ENCODE measurements at places on chromosomes 11 and 22. TPM values are rescaled to one million over a fixed set of nuclear protein-coding genes. Genes with fewer than 3 reads are reported as not detected.

DNA sequence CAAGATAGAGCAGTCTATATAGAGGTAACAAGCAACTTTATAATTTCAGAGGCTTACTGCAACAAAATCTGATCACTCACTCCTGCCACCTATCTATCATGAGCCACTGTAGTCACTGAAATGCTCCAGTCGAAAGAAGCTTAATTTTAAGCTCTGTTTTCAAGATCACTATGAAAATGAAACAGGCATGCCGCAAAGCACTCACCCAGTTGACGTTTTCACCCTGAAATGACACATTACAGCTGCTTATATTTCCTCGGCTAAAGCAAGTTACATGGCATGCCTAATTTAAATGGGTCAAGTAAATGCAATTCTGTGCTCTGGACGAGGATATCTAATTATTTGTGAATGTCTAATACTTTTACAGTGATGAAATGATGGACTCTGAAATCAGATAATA is 616.3 kb downstream of the FAM181B start:
- H3K4me1 ChIP-seq: peaks cover 4% of the 10 kb centered on the region
- no peaks in the 10 kb centered on the region for H3K27me3 ChIP-seq
- H3K27ac ChIP-seq: no peak overlapping the region

GRCh38 chr11:132475026-132475425 is 1057.3 kb downstream of the OPCML start:
- no peaks in the 10 kb centered on the region for H3K4me1 ChIP-seq
- no peaks in the 10 kb centered on the region for H3K27me3 ChIP-seq
- DNase-seq: no peak

Gene MAPK12
- total RNA-seq: 33.4 TPM

- H3K4me3 ChIP-seq: no peak overlapping the region
- no peak for DNase-seq
- no peaks in the 10 kb centered on the region for H3K4me1 ChIP-seq
- H3K27ac ChIP-seq: no peak overlapping the region
- H3K36me3 ChIP-seq: peaks cover 3% of the 10 kb centered on the region
- H3K27me3 ChIP-seq: peaks cover 1% of the 10 kb centered on the region
These were observed 62.0 kb downstream of the FDX1 start for GRCh38 chr11:110491577-110492320.

GRCh38 chr11:58573451-58574104 is 2.1 kb downstream of the LPXN start:
- no peak overlapping the region for H3K4me3 ChIP-seq
- no peak for DNase-seq
- H3K27ac ChIP-seq: no peak overlapping the region
- peaks cover 10% of the 10 kb centered on the region for H3K27me3 ChIP-seq
- peaks cover 15% of the 10 kb centered on the region for H3K4me1 ChIP-seq
- H3K36me3 ChIP-seq: peaks cover 9% of the 10 kb centered on the region

DNA sequence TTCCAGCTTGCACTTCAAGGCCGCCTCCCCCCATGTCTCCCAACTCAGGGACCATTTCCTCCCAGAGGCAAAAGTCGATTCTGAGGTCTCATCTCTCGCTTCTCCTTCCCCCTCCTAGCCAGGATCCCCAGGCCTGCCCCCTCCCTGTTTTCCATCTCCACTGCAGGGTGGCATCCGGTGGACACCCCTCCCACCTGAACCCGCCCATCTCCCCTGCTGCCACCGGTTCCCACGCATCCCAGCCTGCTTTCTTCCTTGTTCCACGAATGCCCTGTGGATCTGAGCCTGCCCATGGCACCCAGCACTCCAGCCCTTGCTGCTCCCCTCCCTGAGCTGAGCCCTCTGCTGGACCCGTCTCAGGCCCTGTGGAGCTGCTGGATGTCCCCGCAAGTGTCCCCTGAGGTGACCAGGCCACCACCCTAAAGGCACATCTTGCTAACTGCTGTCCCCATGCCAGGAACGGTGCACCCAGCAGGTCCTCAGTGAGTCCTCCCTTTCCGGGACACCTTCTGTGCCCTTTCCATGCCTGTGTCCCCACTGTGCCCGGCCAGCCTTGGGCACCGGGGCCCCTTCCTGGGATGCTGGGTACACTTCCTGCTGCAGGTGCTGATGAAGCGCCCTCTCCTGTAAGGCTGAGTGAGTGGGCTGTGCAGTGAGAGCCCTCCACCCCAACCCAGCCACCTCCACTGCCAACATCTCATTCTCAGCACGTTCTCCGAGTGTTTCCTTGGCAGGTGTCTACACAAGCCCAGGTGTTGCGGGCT is 936 bp downstream of the IL17REL start:
- peaks cover 17% of the 10 kb centered on the region for H3K27me3 ChIP-seq
- no peak overlapping the region for H3K27ac ChIP-seq
- peaks cover 3% of the 10 kb centered on the region for H3K4me1 ChIP-seq
- DNase-seq: peak; percentile 4

DNA sequence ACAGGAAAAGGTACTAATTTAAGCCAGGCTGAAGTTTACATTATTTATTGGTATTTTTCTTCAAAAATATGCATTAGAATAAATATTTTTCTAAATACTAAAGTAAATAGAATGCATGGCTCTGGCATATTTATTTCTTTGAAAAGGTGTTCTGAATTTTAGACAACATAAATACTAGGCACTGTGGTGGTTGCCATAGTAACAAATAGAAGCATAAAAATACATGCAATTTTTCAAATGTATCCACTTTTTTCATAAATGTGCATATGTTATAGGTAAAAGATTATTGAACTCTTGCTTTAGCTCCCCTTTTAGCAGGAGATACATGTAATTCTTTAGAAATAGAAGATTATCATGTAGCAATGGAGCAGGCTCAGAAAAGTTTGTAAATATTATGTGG is 18.4 kb downstream of the DCDC1 start:
- H3K4me3 ChIP-seq: no peak overlapping the region
- no peak for DNase-seq
- H3K27ac ChIP-seq: no peak overlapping the region
- no peaks in the 10 kb centered on the region for H3K27me3 ChIP-seq
- H3K36me3 ChIP-seq: no peaks in the 10 kb centered on the region

Gene MUC2
- total RNA-seq: not detected

Gene PTPMT1
- total RNA-seq: 34.9 TPM

Gene TMEM191B
- total RNA-seq: 1.3 TPM

- H3K27me3 ChIP-seq: no peaks in the 10 kb centered on the region
- no peaks in the 10 kb centered on the region for H3K4me1 ChIP-seq
- H3K4me3 ChIP-seq: no peak overlapping the region
- H3K36me3 ChIP-seq: no peaks in the 10 kb centered on the region
- peak; percentile 52 for DNase-seq
- H3K27ac ChIP-seq: no peak overlapping the region
These were observed 21.9 kb upstream of the POLD3 start for GRCh38 chr11:74570266-74571061.

DNA sequence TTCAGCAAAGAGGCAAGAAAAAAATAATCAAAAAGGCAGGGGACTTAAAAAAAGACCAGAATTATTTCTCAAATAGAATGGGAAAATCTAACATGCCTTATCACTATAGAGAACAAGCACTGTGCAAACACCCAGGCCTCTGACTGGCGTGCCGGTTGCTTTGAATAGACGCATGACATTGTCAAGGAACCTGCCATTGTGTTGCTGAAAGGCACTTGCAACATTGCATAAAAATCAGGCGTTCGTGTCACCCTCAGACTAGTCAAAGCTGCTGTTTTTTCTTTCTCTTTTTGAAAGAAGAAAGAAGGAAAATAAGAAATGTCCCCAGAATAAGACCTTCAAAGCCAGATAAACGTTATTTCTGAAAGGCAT is 549.3 kb upstream of the CADM1 start:
- peaks cover 3% of the 10 kb centered on the region for H3K27me3 ChIP-seq
- peaks cover 3% of the 10 kb centered on the region for H3K4me1 ChIP-seq
- no peak overlapping the region for H3K4me3 ChIP-seq
- no peaks in the 10 kb centered on the region for H3K36me3 ChIP-seq

DNA sequence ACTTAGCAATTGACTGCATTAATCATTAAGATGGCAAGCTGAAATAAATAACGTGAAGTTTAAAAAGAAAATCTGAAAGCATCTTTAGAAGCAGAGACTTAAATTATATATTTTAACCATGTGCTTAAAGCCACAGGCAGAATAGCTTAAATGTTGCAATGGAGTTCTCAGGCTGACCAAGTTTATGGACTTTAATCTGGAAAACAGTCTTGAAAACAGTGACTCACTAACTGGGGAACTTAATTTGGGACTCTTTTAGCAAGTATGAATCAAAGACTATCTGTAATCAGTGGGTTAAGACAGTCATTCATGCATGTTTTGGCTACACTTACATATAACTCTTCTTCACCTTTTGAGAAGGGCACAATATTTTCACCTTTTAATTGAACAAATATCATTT is 12.6 kb upstream of the GLYATL1 start:
- no peak for DNase-seq
- no peak overlapping the region for H3K4me3 ChIP-seq
- H3K36me3 ChIP-seq: no peaks in the 10 kb centered on the region
- peaks cover 1% of the 10 kb centered on the region for H3K27me3 ChIP-seq
- H3K27ac ChIP-seq: peak overlapping the region; percentile 50

DNA sequence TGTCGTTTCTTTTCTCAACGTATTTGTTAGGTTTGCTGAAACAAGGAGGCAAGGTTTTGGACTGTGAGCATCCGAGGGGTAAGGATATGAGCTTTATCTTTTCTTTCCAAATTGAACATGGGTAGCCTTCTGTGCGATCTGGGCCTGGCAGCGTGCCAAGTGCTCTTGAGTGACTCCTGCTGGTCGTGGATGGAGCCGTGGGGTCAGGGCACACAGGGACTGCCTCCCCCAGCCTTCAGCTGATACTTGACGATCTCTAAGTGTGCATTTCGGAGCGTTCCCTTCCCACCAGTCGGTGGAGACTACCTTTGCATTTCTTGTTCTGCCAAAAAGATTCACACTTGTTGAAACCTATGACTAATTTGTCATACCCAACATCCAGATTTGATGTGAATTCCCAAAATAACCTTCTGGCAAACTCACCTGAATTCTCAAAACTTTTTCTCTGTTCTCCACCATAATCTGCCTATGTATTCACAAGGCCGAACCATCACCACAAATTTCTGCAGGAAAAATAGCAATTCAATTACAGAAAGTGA is 40.1 kb upstream of the CLMP start:
- H3K27ac ChIP-seq: no peak overlapping the region
- DNase-seq: peak; percentile 60
- H3K4me1 ChIP-seq: no peaks in the 10 kb centered on the region
- no peaks in the 10 kb centered on the region for H3K36me3 ChIP-seq
- no peaks in the 10 kb centered on the region for H3K27me3 ChIP-seq

DNA sequence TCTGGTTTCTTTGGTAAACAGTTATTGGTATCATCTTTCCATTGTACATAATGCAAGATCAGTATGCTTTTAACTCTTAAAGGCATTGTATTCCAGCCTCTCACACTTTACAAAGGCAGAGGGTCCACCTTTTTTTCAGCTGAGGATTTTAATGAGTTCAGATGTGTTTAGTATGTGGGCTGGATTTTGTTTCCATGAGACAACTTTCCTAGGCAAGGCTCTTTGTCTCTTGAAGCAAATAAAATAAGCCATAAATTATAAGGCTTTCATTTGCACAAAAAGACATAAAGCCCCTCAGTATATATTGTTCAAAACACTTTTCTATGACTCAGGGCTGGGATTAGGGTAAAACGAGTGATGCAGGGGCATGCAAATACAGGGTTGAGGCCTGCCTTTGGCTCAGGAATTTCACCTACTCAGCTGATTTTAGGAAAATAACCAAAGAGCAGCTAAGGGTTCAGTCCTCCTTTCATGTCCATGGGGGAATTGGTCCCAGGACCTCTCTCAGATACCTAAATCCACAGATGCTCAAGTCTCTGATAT is 7.6 kb downstream of the MMP20 start:
- H3K36me3 ChIP-seq: no peaks in the 10 kb centered on the region
- no peaks in the 10 kb centered on the region for H3K4me1 ChIP-seq
- no peak overlapping the region for H3K4me3 ChIP-seq
- DNase-seq: no peak
- no peak overlapping the region for H3K27ac ChIP-seq
- H3K27me3 ChIP-seq: peaks cover 2% of the 10 kb centered on the region

Gene TMPRSS4
- not detected for total RNA-seq

Data from endothelial cell (in vitro differentiated cells).